Stimulated activated CD4-positive, alpha-beta T cell treated with anti-CD3 and anti-CD28 coated beads, Interleukin-15, amount 100 ng/mL, for 1 hour (primary cell): ENCODE measurements at places on chromosomes 1 and 21.

- DNase-seq = no peak
These were observed 15.1 kb upstream of the AIM2 start for GRCh38 chr1:159091607-159092031.

DNA sequence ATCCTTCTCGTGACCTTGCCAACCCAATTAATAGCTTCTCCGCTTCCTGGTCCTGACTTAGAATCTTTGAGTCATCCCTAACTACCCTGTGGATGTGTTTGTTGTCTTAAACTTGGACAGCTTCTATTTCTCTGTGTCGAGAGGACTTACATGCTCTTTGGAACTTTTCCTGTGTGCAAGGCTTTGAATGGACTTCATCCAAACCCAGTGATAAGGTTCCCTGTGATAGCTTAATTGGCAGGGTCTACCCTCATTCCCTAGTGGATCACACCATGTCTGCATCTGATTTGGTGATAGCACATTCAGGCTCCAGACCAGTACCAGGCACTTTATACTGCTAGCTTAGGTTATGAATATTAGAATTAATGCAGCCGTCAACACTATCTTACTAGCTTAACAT lies 378.2 kb upstream of the KAZN start:
- DNase-seq = no peak

DNA sequence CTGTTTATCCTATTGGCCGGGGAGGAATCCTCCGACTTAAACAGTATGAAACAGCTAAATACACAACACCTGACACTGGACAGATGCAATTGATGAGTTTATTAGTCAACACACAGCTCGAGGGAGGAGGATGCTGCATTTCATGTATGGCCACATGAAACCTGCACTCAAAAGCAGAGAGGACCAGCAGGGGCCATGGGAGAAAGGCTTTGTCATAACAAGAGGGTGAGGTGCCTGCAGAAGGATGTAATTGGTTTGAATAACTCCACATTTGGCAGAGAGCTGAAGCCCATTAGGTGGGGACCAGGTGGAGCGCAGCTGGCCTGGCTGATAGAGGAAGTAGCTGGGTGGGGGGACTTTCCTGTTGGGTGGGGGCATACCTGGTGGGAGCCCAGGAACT lies 599.1 kb downstream of the PTPRU start:
- DNase-seq = no peak

GRCh38 chr1:178119628-178120027 lies 25.7 kb downstream of the RASAL2 start:
- no peak for DNase-seq

GRCh38 chr1:230293390-230293700 lies 132.8 kb downstream of the PGBD5 start:
- no peak for DNase-seq

DNA sequence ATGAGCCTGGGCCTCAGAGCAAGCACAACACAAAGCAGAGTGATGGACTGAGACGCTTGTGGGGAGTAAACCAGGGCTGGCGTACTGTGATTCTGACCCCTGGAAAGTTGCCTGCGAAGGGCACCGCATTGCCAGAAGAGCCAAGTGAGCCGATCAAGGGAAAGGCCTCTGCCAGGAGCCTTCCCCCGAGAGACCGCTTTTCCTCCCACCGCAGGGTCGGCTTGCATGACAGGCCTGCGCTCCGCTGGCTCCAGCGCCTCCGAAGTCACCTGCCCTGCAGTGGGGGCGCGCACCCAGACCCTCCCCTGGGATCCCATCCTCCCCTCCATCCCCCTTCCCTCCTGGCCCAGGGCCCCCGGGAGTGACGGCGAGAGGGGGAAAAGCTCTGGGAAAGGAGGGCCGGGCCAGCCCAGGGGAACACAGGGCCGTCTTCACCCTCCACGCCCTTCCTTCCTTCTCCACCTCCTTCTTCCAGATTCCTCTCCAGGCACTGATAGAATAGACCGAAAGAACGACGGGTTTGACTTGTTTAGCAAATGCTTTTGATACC lies 165.0 kb downstream of the TRIM33 start:
- no peak for DNase-seq

GRCh38 chr1:3779265-3779911 lies 6.8 kb downstream of the SMIM1 start:
- DNase-seq = no peak

GRCh38 chr1:214086945-214087344 lies 99.2 kb downstream of the PROX1 start:
- DNase-seq = no peak

GRCh38 chr1:220226752-220227151 lies 45.5 kb downstream of the RAB3GAP2 start:
- no peak for DNase-seq
